Naive thymus-derived CD8-positive, alpha-beta T cell (primary cell): ENCODE measurements at places on chromosomes 2 and 18.

DNA sequence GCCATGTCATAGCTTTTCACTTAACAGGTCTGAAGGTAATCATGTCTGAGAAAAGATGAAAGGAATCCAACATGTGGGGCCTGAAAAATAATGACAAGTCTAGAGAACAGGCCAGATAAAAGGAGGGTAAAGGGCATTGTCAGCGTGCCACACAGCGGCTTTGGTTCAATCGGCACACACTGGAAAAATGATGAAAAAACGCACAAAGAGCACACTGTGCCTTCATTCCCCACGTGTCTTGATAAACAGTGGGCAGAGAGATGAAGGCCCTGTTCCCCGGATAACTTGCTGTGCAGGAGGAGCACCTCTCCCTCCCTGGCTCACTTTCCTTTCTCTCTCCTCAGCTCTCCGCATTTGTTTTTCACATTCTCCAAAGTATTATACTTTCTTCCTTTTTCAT lies 766.3 kb downstream of the TDRD15 start:
- no peak for DNase-seq

DNA sequence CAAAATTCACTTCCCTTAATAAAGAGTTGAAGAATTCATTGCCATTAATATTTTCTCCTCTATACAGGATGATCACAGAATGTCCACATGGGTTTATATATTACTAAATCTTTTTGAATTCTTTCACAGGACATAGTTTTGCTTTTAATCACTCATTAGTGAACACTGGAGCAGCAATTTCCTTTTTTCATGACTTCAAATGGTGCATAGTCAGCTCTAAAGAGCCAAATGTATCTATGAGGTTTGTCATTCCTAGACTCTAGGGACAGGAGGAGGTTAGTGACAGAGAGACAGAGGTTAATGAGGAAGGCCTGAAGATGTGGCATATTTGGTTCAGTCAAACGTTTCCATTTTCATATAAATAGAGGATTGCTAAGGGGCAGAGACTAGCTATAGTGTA lies 111.8 kb downstream of the FSHR start:
- no peak for DNase-seq

GRCh38 chr2:181153886-181154285 lies 173.5 kb downstream of the UBE2E3 start:
- no peak for DNase-seq

DNA sequence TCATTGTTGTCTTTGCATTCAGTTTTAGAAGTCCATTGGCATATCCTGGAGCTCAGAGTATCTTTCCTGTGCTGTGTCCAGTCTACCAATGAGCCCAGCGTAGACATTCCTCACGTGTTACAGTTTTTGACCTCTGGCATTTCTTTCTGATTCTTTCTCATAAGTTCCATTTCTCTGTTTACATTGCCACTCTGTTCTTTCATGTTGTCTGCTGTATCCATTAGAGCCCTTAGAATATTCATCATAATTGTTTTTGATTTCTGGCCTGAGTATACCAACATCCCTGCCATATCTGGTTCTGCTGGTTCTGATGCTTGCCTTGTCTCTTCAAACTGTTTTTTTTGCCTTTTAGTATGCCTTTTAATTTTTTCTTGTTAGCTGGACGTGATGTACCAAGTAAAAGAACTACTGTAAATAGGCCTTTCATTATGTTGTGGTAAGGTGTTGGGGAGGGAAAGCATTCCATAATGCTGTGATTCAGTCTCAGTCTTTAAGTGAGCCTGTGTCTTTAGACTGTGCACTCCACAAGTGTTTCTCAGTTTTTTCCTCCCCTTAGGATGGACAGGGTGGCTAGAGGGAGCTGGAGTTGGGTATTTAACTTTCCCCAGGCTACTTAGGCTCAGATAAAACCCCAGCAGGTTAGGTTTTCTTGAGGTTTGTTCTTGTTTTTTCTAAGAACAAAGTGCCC lies 35.6 kb downstream of the CEP192 start:
- DNase-seq: no peak

- DNase-seq: no peak
Measured at GRCh38 chr2:10064932-10065772, 15.1 kb downstream of the CYS1 start.
